Peyer's patch (tissue), 4 donors: ENCODE measurements at places on chromosomes 2 and 18. TPM values are rescaled to one million over a fixed set of nuclear protein-coding genes. Genes with fewer than 3 reads are reported as not detected.
A peak's percentile ranks its signal among the peaks of the same experiment; 100 is the strongest.

Gene DCDC2C
- not detected for total RNA-seq

Gene LRRC30
- not detected for total RNA-seq

Gene TNFRSF11A
- 29.6 TPM for total RNA-seq

GRCh38 chr18:48159816-48160215 is 229.4 kb upstream of the SMAD2 start:
- H3K4me1 ChIP-seq, result peaks cover 21% of the 10 kb centered on the region
- no peaks in the 10 kb centered on the region for H3K36me3 ChIP-seq
- no peaks in the 10 kb centered on the region for H3K27me3 ChIP-seq
- no peak for DNase-seq
- no peak overlapping the region for H3K27ac ChIP-seq

- no peak overlapping the region for H3K4me3 ChIP-seq
- H3K4me1 ChIP-seq, result no peaks in the 10 kb centered on the region
- DNase-seq, result no peak
- no peaks in the 10 kb centered on the region for H3K27me3 ChIP-seq
- no peaks in the 10 kb centered on the region for H3K36me3 ChIP-seq
Observed at GRCh38 chr2:164747140-164747539, 94.5 kb downstream of the COBLL1 start.

DNA sequence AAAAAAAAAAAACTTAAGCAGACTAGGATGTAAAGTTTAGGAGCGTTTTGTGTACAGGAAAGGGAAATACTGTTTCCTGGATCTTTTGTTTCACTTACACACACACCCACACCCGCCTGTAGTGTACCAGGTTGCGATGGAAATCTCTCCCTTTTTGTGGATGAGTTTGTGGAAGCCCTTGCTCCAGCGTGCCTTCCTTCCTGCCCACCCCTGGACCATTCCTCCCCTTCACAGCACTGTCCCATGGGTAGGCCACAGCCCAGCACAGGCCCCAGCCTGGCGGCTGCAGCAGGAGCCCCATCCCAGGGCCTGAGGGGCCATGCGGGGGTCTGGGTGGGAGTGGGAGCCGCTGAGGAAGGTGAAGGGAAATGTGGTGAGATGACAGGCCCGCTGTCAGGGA is 15.1 kb downstream of the MALL start:
- H3K4me1 ChIP-seq, result peaks cover 12% of the 10 kb centered on the region
- H3K27ac ChIP-seq, result peak overlapping the region; percentile 83
- no peaks in the 10 kb centered on the region for H3K36me3 ChIP-seq
- no peak overlapping the region for H3K4me3 ChIP-seq
- no peak for DNase-seq
- no peaks in the 10 kb centered on the region for H3K27me3 ChIP-seq

DNA sequence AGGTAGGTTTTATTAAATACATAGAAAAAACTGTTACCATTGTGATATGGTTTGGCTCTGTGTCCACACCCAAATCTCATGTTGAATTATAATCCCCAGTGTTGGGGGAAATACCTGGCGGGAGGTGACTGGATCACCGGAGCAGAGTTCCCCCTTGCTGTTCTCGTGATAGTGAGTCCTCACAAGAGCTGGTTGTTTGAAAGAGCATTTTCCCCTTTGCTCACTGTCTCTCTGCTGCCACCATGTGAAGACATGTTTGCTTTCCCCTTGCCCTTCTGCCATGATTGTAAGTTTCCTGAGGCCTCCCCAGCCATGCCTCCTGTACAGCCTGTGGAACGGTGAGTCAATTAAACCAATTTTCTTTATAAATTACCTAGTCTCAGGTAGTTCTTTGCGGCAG is 352.7 kb upstream of the SLC39A10 start:
- no peaks in the 10 kb centered on the region for H3K36me3 ChIP-seq
- no peaks in the 10 kb centered on the region for H3K27me3 ChIP-seq
- no peaks in the 10 kb centered on the region for H3K4me1 ChIP-seq
- no peak for DNase-seq
- H3K27ac ChIP-seq, result no peak overlapping the region
